ENCODE measurements at places on chromosomes 4 and X.
A peak's percentile ranks its signal among the peaks of the same experiment; 100 is the strongest.

GRCh38 chr4:42627885-42628646 is 28.8 kb downstream of the ATP8A1 start:
- no peak for DNase-seq

DNA sequence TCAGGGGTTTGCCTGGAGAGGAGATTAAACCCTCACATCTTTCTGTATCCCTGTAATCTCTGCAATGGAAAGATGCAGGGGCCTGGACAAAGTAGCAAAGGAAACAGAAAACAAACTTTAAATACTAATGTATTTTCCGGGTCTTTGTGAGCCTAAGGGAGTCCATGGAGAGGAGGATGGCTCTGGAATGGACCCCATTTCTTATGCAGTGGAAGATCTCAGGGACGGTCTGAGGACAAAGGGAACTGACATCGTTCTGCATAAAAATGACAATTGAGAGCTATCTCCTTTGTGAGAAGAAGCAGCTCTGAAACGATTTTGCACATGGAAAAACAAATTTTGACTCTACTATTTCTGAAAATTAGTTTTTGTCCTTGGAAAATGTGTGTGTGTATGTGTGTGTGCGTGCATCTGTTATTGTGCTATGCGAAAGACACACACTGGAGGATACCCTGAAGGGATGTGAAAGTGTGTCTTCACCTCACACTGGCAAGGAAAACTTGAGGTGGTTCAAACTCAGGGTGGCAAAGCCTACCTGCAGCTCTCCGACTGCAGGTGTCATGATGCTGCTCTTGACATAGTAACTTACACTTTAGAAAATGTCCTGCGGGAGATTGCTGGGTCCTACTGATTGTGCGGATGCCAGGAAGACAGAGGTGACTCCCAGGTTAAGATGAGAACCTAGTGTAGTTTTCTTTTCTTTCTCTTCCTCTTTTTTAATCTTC is 126.4 kb upstream of the JADE1 start:
- DNase-seq, result no peak

GRCh38 chrX:100649550-100650356 is 5.8 kb downstream of the SRPX2 start:
- DNase-seq, result peak; percentile 94

DNA sequence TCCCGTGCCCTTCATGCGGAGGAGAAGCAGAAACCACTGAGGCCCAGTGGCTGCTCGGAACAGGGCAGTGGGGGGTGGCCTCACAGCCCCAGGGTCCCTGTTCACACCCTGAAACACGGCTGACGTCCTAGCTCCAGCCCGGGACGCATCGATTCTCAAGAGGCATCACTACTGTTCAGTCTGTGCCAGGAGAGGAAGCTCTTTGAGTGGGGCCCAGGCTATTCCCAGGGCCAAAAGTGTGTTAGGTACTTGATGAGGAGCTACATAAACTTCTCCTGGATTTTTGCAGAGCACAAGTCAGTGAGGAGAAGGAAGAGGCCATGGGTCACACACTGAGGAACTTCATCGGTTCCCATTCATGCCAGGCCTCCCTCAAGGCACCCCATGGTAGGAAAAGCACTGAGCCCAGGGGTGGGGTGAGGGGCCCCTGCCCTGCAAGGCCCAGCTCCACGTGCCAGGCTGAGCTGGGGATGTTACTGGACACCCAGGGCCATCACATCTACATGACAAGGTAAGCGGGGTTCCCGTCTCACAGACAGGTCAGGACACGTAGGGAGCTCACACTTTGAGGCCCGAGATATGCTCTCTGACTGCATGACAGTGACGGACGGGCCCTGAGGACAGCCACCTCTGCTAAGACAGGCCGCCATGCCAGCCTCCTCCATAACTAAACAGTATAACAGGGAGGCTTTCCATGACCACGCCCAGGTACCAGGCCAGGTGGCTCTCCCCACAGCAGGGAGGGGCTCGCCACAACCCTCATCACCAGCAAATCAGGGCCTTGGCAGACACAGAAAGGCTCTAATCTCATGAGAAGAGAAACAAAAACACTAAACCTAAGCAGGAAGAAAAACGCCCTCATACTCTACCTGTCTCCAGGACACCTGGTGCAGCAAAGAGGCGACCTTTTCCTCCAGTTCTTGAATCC is 12.4 kb downstream of the TNIP2 start:
- no peak for DNase-seq

GRCh38 chrX:276581-277201 is 4.5 kb upstream of the PLCXD1 start:
- peak; percentile 58 for DNase-seq

DNA sequence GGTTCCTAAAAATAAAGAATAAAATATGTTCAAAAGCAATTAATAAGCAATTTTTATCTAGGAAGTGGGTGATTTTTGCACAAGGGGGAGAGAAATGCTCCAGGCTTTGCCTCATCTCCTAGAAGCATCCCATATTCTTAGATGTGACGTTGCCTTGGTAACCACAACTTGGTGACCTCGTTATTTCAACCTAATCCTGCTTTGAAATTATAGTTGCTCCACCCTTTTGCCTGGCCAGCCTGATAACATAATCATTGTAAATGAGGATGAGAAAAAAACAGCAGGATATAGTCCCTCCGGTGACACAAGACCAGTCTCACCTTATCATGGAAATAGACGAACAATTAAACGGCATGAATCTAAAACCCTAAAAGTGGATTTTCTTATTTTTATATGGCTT is 194.4 kb downstream of the QDPR start:
- DNase-seq, result no peak

GRCh38 chr4:87112063-87112462 is 108.4 kb downstream of the KLHL8 start:
- no peak for DNase-seq

DNA sequence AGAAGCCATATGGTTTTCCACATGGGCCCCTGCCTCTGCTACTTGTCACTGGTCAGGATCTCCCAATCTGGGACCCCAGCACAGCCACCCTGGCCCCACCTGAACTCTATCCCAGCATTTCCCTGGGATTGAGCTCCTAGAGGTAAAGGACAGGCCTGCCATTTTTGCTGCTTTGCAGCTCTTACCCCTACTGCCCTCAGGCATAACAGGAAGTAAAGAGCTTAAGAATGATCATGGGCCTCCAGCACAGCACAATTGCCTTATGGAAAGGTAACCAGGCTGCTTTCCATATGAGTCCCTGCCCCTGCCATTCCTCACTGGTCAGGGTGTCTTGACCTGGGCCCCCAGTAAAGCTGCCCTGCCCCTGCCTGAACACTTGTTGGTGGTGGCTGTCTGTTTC is 254.9 kb upstream of the ZCCHC13 start:
- DNase-seq, result no peak

DNA sequence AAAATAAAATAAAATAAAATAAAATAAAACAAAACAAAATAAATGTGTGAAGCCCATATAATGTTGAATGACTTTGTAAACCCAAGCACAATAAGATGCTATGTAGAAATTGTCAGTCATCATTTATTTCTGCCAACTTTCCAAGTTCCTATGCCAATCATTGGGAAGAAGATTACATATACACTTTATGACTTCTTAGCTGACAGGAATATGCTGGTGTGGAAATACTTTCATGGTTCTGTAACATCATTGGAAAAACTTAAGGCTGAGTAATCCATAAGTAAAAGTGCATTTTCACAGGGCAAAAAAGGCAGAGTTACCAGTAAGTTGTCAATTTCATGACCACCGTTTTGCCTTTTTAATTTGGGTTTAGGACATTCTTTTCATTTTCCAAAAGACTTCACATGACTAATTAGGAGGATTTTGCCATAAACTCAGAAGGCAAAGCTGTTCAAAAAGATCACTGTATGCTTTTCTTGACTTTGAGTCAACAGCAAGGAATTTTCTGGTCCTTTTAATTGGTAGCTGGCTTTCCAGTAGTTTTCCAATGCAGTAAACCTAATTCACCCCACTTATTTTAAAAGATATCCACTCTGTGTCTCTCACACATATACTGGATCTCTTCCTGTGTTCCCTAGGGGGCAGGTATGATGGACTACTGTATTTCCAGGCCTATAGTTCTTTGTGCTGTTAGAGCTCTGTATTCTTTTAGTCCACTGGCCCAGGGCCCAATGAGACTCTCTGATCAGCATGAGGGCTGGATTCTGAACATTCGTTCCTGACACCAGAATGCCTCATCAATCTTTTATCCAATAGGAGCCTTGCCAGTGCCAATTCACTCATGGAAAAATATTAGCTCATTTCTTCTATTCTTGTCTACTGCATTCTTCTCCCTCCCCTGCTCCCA is 26.2 kb upstream of the SCRG1 start:
- peak; percentile 90 for DNase-seq

DNA sequence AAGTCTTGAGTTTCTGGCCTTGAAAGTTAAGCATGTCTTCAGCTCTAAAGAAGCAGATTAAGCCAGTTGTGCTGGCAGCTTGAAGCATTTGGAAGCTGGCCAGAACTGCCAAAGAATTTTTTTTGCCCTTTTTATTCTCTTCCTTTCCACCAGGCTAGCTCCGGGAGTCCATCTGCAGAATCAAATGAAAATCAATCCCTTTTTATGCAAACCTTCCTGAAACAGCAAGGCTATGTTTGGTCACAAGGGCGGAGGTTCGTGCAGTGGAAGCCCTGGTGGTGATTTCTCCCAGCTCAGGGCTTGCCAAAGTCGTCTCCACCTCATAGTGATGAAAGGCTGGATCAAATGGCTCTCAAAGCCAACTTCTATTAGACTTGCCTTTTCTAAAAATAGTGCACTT is 21.6 kb upstream of the C4orf54 start:
- no peak for DNase-seq

DNA sequence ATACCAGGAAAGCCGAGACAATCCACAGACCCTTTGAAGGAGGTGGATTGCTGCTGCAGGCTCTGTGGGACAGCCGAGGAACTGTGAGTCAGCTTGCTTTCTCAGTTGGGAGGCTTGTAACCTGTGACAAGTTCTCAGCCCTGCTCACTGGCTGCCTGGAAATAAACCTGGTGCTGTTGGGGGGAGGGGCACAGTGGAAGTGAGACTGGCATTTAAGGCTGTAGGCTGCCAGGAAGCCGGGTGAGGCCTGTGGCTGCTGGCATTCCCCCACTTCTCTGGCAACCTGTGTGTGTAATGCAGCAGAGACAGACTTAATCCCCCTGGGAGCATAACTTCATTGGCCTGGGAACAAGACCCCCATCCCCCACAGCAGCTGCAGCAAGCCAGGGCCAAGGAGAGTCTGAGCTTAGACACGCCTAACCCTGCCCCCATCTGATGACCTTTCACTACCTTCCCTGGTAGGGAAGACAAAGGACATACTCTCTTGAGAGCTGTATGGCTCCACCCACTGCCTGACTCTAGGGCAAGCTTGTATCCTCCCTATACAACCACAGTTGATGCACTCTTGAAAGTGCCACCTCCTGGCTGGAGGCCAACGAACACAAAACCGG is 64.1 kb downstream of the ALPK1 start:
- peak; percentile 9 for DNase-seq

DNA sequence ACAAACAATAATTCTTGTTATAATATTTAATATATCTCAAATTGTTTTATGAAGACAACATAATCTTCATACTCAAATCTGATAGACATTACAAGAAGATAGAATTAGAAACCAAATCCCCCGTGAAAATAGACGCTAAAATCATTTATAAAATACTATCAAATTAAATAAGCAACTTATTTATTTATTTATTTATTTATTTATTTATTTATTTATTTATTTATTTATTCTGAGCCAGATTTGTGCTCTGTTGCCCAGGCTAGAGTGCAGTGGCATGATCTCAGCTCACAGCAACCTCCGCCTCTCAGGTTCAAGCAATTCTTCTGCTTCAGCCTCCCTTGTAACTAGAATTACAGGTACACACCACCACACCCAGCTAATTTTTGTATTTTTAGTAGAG is 294.9 kb upstream of the MAGEC2 start:
- DNase-seq, result no peak

DNA sequence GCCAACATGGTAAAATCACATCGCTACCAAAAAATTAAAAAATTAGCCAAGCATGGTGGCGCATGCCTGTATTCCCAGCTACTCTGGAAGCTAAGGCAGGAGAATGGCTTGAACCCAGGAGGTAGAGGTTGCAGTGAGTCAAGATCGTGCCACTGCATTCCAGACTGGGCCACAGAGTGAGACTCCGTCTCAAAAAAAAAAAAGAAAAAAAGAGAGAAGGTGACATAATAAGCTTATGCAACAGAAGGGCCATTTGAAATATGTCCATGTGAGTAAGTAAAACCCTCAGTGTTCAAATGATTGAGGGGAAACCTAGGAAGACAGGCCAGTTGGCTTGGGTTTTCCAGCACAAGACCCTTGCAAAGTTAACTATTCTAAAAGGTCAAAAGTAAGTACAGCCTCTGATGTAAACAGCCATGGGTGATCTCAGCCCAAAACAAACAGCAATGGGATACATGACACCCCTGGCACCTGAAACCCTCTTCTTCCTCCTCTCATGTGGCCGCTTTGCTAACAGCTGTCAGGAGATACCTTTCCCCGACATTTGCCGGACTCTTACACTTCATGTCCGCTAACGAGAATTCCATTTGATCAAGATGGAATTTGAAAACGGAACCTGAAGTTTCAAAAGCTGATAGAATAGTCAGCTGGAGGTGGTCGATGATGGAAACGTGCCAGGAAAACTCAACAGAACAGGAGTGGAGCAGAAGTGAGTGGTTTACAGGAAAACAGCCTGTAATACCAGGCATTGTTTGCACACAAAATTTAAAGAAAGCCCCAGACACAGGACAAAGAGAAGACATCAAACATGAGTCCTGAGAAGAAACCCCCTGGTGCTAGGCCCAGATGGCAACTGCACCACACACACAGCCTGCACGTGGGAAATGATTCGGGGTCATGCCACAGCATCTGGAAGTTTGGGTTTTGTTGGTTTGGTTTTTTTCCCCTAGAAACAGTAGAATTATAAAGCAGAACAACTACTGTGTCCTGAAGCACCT is 93.0 kb upstream of the STS start:
- no peak for DNase-seq

- no peak for DNase-seq
Measured at GRCh38 chrX:69018416-69019072, 146.7 kb downstream of the PJA1 start.

DNA sequence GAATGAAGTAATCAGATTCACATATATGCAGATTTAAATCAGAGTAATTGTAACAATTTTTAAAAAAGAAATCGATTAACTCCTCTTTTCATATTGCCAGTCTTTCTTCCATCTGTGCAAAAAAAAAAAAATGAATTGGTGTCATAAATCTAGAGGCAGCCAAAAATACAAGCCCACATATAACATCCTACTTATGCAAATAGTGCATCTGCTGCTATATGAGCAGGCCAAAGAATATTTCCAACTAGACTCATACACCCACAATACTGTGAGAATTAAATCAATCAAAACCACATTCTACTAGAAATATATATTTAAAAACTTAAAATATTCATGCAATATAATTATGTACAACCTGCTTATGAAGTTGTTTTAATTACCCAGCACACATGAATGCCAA is 298.1 kb upstream of the TRAM1L1 start:
- DNase-seq, result no peak

- DNase-seq, result no peak
Measured at GRCh38 chrX:134435894-134436293, 24.1 kb upstream of the HPRT1 start.

GRCh38 chr4:137200322-137200721 is 332.0 kb downstream of the PCDH18 start:
- DNase-seq, result no peak

Measured in AG10803 (cell line).